ENCODE measurements at places on chromosomes 4 and X. TPM values are rescaled to one million over a fixed set of nuclear protein-coding genes. Genes with fewer than 3 reads are reported as not detected.

- DNase-seq, result no peak
Measured at GRCh38 chrX:131288738-131289511, at the start of gene IGSF1. IGSF1 (minus strand) TSS chrX:131289306; CDS start chrX:131286674, 2,632 bp downstream.

DNA sequence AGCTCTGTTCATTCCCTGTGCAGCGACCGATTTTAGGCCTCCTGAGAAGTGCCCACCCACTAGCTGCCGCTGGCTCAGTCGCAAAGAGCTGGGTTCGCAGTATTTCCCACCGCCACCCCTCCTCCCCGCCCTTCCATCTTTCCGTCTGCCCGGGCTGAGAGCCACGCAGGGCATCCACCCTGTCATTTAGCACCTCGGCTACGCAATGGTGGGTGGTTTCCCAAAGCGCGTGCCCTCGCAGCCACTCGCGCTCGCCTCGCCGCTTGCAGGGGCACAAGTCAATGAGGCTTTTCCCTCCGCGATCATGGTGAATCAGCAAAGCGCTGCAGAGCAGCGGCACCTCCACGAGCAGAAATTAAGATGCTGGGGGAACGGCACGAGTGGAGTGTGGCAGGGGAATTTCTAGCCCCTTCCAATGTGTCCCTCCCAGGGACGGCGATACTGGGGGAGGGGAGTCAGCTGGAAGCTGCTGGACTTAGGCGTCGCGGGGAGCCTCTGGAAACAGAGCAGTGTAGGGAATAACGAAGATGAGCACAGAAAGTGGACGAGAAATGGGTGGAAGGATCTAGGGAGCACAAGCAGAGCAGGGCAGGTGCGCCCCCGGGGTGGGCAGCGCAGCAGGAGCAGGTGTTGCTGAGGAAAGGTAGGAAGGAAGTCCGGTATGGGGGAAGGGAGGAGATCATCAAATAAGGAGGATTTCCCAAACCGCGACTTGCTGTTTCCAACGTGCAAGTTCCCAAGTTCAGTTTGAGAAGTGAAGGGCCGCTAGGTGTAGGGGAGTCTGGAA is 2.4 kb upstream of the PTCHD1 start:
- no peak for DNase-seq

DNA sequence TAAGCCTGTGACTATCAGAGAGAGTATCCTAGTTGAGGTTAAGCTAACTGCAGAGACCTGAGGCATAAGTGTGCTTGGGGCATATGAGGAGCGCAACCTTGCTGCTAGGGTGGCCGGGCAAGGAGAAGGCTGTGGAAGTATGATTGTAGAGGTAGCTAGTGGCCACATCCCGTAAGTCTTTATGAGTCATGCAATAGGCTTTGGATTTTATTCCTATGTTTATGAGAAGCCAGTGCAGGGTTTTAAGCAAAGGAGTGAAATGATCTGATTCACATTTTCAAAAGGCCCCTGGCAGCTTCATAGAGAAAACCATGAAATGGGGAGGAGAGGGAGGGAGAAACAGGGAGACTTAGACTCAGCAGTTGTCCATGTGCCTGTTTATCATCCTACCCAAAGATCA is 92.1 kb upstream of the WDFY3 start:
- no peak for DNase-seq

GRCh38 chrX:53263597-53264094 is 17.7 kb downstream of the IQSEC2 start:
- DNase-seq, result peak; percentile 69

DDIT4L gene
- 0.58 TPM for total RNA-seq

ATP8A1 gene
- 31.3 TPM for total RNA-seq

F8A3 gene
- 10.5 TPM for total RNA-seq
